ENCODE measurements at places on chromosomes 16 and 17.
A peak's percentile ranks its signal among the peaks of the same experiment; 100 is the strongest.

DNA sequence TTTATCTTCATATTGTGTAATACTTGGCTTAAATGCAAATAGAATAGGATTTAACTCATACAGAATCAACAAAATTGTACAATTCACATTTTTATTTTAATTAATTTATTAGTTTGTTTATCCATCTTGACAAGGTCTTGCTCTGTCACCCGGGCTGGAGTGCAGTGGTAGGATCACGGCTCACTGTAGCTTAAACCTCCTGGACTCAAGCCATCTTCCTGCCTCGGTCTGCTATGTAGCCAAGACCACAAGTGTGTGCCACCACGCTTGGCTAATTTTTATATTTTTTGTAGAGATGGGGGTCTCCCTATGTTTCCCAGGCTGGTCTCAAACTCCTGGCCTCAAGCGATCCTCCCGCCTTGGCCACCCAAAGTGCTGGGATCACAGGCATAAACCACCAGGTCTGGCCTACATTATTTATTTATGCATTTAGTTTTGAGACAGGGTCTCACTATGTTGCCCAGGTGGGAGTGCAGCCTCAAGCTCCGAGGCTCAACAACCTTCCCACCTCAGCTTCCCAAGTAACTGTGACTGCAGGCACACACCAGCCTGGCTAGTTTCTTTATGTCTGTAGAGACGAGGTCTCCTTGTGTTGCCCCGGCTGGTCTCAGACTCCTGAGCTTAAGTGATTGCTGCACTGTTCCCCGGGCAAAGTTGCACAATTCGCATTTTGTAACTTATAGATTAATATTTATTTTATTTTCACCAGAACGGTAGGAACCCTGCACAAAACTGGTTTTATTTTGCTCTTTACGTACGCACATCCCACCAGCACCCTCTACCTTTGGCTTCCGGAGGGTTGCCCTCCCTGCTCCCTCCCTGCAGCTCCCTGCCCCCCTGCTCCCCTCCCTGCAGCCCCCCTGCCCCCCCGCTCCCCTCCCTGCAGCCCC, 4.9 kb downstream of the DPEP1 start:
- no peak for DNase-seq

GRCh38 chr17:79163071-79163470, 88.4 kb downstream of the ENGASE start:
- no peak for DNase-seq

GRCh38 chr16:83302853-83303252, 504.9 kb upstream of the HSBP1 start:
- no peak for DNase-seq

- no peak for DNase-seq
Observed at GRCh38 chr16:53773881-53774280, 69.9 kb downstream of the FTO start.

DNA sequence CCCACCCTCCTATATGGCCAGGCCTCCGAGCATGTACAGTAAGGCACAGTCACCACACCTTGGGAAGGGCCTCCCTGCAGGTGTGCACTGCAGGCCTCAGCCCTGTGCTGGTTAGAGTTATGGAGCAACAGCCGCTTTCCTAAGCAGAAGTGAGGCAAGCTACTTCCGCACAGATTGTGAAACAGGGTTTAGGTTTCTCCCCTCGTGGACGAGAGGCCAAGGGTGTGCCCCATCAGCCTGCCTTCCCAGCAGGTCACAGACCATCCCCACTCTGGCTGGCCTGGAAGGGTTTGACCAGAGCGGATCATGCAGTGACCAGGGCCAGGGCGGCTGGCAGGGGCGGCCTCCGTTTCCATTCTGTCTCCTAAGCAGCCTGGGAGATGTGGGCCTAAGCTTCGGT, 4.7 kb downstream of the MSRB1 start:
- DNase-seq, result no peak

- no peak for DNase-seq
Observed at GRCh38 chr17:60249290-60249826, 99.6 kb downstream of the CA4 start.

- no peak for DNase-seq
Observed at GRCh38 chr16:88461331-88462269, 8.5 kb downstream of the ZFPM1 start.

- DNase-seq, result peak; percentile 30
Observed at GRCh38 chr17:38403491-38403890, 24.8 kb upstream of the ARHGAP23 start.

GRCh38 chr16:30183233-30184095, at the start of gene CORO1A:
TSS of gene CORO1A (plus strand) at chr16:30183602. CDS start at chr16:30185210, 1,608 bp downstream.
- no peak for DNase-seq

Data from NCI-H187 treated with DMSO at 0.1 percent for 48 hours (cell line).